ENCODE measurements at places on chromosomes 7 and 10.
A peak's percentile ranks its signal among the peaks of the same experiment; 100 is the strongest.

GRCh38 chr7:67451306-67451705 lies 454.7 kb downstream of the TYW1 start:
- DNase-seq, result no peak

- no peak for DNase-seq
Observed at GRCh38 chr10:132461103-132461682, 64.2 kb downstream of the PWWP2B start.

DNA sequence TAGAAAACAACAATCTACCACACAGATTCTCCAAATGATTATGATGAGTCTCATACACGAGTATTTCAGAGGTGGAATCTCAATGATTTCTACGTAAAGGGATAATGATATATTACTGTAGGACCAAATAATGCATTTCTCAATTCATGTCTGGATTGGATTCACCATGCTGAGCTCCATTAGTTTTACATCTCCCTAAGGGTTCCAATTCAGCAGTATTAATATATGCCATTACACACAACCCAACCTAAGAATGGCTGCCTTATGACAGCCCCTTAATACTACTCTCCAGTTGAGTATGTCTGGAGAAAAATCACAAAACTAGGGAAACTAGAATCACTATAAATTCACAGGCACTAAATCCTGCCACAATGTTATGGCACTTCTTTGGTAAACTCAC lies 234.3 kb upstream of the PLXNA4 start:
- DNase-seq, result no peak

DNA sequence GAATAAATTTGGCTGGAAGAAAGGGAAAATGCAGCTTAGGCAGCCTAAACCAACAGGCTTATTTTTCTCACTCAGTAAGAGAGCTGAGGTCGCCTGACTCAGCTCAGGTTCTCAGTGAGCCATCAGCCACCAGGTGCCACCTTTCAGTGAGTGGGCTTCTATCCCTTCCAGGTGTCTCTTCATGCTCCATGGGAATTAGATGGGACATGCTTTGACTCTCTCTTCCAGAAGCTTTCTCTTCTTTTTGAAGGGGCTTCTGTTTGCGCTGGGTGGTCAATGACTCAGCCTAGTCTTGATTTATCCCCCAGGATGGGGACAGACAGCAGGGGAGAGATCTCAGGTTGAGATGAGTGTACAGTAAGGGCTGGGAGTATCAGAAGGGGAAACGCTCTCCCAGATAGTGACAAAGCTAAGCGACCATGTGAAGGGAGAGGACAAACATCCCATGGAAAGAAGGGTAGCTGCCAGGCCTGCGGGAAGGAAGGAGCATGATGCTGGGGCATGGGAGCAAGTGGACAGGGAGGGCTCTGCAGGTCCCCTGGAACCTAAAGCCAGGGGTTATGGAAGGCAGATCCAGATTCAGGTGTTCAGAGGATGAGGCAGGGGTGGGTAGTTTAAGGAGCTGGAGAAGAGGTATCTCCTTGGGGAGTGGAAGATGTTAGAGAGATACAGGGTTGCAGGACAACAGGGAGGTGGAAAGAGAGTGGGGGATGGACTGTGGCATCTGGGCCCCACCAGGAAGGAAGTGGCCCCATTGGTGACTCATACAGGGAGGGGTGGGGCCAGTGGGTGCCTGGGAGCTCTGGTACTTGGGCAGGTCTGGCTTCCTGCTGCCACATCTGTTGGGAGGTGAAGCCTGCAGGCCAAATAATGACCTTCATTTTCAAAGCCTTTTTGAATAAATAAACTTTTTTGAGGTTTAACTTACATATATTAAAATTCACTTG lies 32.5 kb downstream of the OGDH start:
- DNase-seq, result peak; percentile 79

- no peak for DNase-seq
Observed at GRCh38 chr10:89985446-89985845, 284.1 kb downstream of the KIF20B start.

GRCh38 chr7:45975847-45976484 lies 54.9 kb upstream of the IGFBP3 start:
- DNase-seq, result no peak

DNA sequence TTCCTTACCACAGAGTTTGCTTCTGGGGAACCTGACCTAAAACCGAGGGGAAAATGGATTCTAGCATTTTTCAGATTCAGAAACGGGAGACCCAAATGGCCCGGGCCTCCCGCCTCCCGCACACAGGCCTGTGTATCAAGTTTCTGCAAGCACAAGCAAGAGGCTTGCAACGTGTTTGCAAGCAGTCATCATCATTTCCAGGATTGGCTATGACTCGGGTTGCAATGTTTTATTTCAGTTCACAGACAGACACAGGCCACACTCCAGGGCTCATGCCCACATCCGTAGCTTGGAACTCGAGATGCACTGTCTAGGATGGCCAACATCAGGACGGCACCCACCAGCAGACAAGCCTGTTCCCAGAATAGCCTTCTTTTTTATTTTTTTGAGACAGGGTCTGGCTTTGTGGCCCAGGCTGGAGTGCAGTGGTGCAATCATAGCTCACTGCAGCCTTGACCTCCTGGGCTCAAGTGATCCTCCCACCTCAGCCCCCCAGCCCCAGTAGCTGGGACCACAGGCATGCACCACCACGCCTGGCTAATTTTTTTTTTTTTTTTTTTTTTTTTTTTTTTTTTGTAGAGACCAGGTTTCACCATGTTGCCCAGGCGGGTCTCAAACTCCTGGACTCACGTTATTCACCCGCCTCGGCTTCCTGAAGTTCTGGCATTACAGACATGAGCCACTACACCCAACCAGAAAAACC lies 68.1 kb upstream of the FOXK1 start:
- peak; percentile 32 for DNase-seq

- DNase-seq, result no peak
Observed at GRCh38 chr10:118911363-118911762, 118.2 kb upstream of the NANOS1 start.

DNA sequence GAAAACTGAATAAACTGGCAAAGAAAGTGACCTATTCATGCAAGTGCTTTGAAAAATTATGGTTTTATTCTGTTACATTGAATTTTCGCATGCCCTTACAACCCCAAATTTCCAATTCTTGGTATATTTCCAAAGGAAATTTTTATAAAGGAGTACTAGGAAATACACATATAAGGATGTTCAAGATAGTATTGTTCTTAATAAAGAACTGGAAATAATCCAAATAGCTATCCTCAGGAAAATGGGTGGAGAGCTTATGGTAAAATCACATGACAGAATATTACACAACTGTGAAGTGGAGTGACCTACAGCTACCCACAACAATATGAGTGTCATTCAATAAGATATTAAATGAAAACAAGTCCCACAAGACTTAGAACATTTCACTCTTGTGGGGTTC lies 138.9 kb upstream of the BMPER start:
- DNase-seq, result no peak

All from GDM1 (cell line).